ENCODE measurements at places on chromosomes 6 and 20. TPM values are rescaled to one million over a fixed set of nuclear protein-coding genes. Genes with fewer than 3 reads are reported as not detected.

LGSN gene
- 2.3 TPM for total RNA-seq

FERMT1 gene
- total RNA-seq: 16.7 TPM

RFX6 gene
- total RNA-seq: not detected

ATXN1 gene
- total RNA-seq: 2.5 TPM

ZSCAN9 gene
- total RNA-seq: 7.6 TPM

PPIL6 gene
- total RNA-seq: 0.94 TPM

OPRM1 gene
- not detected for total RNA-seq

FOXQ1 gene
- total RNA-seq: 4.8 TPM
